GM12892 (cell line): ENCODE measurements at places on chromosomes 6 and 20.

DNA sequence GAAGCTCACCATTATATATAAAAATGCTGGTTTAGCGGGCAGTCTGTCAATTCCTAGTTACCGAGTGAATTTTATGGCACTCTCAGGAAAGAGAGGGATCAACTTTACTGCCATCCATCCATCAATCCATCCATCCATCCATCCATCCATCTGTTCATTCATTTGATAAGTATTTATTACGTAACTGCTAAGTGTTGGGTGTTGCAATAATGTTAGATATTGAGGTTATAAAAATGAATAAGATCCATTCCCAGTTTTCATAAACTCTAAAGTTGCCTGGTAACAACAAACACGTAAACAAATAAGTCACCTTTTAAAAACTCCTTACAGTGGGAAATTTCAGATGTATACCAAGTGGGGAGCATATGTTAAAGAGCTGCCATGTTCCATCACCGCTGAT lies 36.8 kb downstream of the SASH1 start:
- DNase-seq: no peak

- DNase-seq: no peak
These were observed 184.0 kb downstream of the FNDC1 start for GRCh38 chr6:159353193-159353592.

GRCh38 chr6:78347191-78347916 lies 520.0 kb upstream of the IRAK1BP1 start:
- DNase-seq: no peak

GRCh38 chr6:170137911-170138910 lies 152.7 kb downstream of the DLL1 start:
- DNase-seq: no peak

- no peak for DNase-seq
These were observed 297.7 kb upstream of the MAN1A1 start for GRCh38 chr6:119647309-119647708.

DNA sequence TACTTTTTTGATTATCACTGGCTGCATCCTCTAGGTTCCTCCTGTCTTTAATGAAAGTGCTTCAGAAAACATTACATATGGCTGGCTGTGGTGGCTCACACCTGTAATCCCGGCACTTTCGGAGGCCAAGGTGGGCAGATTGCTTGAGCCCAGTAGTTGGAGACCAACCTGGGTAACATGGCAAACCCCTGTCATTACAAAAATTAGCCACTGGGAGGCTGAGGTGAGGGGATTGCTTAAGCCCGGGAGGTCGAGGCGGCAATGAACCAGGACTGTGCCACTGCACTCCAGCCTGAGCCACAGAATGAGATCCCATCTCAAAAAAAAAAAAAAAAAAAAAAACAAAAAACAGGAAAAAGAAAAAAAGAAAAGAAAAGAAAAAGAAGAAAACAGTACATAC lies 35.3 kb downstream of the BEND3 start:
- no peak for DNase-seq

GRCh38 chr20:51828762-51829161 lies 26.4 kb upstream of the SALL4 start:
- no peak for DNase-seq

DNA sequence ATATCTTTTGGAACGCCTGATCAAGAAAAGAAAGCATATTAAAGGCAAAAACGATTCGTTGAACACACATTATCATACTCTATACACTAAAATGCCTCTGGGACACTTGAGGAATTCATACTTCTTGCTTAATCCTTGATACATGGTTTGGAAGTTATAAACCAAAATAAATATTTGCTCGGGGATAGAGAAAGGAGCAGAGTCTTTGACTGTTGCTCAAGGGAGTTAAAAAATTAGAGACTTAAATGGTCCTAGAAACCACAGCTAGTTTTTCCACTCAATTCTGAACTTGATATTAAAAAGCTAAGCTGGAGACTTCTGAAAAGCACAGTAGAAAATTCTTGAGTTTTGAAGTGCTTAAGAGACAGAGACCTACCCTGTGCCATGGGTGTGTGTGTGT lies 98.9 kb downstream of the BCKDHB start:
- no peak for DNase-seq

GRCh38 chr6:132198896-132199295 lies 202.4 kb downstream of the MOXD1 start:
- DNase-seq: no peak

- DNase-seq: no peak
These were observed 161.4 kb downstream of the LY86 start for GRCh38 chr6:6749702-6750491.

- no peak for DNase-seq
These were observed 54.7 kb upstream of the HFE start for GRCh38 chr6:26032340-26033084.

DNA sequence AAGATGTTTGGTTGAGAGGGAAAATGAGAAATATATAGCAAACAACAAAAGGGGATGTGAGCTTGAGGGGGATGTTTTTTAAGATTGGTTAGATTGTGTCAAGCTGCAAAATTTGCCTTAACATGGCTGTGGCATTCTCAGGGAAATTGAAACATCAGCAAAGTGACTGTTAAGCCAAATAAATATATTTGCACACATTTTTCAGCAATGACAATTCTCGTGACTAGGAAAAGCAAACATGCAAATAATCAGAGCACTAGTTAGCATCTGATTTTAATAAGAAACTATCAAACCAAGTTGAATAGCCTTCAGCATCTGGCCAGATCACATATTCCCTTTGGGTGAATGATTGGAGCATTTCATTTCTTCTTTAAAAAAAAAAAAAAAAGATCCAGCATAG lies 262.8 kb downstream of the TBC1D7 start:
- no peak for DNase-seq

GRCh38 chr20:53660078-53660909 lies 66.7 kb upstream of the ZNF217 start:
- no peak for DNase-seq

DNA sequence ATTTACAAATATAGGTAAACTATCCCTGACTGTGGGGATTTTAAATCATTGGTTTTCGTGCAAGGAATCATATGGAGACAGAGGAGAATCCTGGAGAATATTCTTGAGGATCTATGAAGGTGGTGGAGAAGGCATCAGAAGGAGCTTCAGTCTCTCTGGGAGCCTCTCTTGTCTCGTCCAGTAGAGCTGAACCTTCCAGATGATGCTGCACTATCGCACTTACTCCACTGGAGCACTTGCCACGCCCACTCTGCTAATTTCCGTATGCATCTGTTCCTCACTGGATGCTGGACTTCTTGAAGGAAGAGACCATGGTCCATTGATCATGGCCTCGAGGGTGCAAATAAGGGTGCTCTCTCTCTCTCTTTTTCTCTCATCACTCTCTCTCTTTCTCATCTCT lies 36.8 kb downstream of the C6orf118 start:
- DNase-seq: no peak

GRCh38 chr6:2042956-2043648 lies 202.3 kb downstream of the GMDS start:
- DNase-seq: no peak
